Endothelial cell of umbilical vein (primary cell): ENCODE measurements at places on chromosomes 2 and 18. TPM values are rescaled to one million over a fixed set of nuclear protein-coding genes. Genes with fewer than 3 reads are reported as not detected.

The TUBA3E gene
- total RNA-seq = not detected in 2 replicates

DNA sequence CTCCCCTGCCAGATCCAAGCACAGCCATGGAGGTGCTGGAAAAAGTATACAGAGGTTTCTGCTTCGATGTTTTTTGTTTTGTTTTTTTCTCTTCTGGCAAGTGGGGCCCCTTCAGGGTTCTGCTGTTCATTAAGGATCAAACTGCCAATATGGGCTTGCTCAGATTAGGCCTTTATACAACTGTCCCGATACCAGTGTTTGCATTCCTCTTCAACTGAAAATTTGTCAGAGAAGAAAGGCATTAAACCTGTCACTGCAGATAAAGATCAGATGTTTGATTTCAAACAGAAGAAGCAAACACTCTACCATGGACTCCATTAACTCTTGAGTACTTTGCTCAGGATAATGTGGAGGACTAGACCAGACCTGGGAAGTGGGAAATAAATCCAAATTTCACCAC is 396.0 kb upstream of the SMIM21 start:
- no peak for DNase-seq

GRCh38 chr18:47826157-47827074 is 104.0 kb downstream of the SMAD2 start:
- no peak for DNase-seq

- no peak for DNase-seq
These were observed 84.0 kb upstream of the TMEM200C start for GRCh38 chr18:5979176-5979888.

DNA sequence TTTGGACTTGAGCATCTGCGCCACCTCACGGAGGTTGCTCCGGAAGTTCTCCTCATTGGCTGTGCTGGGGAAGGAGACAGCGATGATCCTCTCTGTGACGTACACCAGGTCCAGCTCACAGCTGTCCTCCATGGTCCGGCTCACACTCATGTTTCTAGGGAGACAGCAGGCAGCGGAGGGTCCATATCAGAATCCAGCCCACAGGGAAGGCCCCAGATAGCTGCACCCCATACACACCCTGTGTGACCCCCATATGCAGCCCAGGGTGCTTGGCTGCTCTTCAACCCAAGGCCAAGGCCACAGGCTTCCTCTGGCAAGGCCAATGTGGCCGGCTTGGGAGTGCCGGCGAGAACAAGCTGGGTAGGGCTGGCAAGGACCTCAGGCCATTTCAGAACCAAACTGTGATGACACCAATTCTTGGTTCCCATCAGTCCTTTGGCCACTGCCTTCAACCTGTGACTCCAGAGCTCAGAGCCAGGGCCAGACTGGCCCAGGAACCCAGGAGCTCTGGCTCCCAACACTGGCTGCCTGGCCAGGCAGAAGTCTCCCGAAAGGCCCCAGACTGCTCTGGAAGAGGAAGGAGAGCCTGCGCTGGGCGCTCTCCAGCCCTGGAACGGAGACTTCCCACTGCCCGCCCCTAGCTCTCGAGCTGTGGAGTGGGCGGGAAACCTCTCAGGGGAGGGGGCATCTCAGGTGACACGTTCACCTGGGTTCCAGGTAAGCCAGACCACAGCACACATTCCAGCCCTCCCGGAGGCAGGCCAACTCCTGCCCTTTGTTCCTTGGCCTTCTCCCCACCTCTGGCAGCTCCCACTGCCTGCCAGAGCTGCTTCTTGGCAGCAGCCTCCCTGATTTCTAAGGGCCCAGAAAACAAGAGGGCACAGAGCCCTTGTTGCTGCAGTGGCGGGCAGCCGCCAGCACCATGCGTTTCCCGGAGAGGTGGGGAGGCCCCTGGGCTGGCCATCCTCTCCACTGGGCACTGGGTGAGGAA is 104.7 kb downstream of the TNS1 start:
- DNase-seq = no peak

The ASB1 gene
- total RNA-seq = 16.2 and 16.7 TPM in 2 replicates

- no peak for DNase-seq
These were observed 11.2 kb downstream of the POU3F3 start for GRCh38 chr2:104865096-104865470.

- DNase-seq = no peak
These were observed 47.0 kb downstream of the ADI1 start for GRCh38 chr2:3472296-3472695.

GRCh38 chr2:8927510-8928455 is 75.7 kb downstream of the MBOAT2 start:
- no peak for DNase-seq

The KCMF1 gene
- 75.9 and 78.4 TPM in 2 replicates for total RNA-seq
